Midbrain (tissue), 1 donor: ENCODE measurements at places on chromosomes 3 and 15.

- no peak for DNase-seq
Observed at GRCh38 chr3:72995337-72995736, 1.3 kb upstream of the PPP4R2 start.

DNA sequence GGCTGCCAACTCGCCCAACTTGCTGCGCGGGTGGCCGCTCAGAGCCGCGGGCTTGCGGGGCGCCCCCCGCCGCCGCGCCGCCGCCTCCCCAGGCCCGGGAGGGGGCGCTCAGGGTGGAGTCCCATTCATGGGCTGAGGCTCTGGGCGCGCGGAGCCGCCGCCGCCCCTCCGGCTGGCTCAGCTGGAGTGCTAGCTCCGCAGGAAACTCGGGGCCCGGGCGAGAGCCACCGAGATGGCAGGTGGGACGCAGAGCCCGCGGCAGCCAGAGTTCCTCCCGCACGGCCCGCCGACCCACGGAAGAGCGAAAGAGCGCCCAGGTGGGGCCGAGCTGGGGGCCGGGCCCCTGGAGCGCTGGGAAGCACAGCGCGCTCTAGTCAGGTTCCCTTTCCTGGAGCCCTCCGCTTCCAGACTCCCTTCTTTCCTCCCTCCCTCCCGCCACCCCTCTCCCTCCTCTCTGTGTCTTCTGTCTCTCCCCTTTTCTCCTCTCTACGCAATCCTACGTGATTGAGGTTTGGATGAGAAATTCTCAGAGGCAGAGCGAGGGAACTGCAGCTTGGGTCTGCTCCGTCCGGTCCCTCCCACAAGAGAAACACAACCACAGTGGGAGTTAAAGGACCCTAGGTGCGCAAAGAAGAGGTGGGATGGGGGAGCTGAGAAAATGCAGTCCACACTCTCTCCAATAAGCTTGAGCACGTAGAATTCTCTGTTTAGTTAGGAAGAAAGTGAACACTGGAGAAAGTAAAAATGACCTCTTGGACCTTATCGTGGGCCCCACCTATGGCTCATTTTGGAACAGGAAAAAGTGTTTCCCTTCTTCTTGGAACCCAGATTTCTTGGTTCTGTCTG, 317.3 kb downstream of the FGF12 start:
- DNase-seq: no peak

- no peak for DNase-seq
Observed at GRCh38 chr3:151410891-151411559, 26.5 kb upstream of the P2RY12 start.

GRCh38 chr3:184325715-184326369, 11.4 kb downstream of the EIF4G1 start:
- no peak for DNase-seq

- no peak for DNase-seq
Observed at GRCh38 chr15:86411916-86412315, 332.2 kb downstream of the AGBL1 start.

- DNase-seq: no peak
Observed at GRCh38 chr15:77656294-77656693, 23.6 kb upstream of the LINGO1 start.

GRCh38 chr15:36858423-36858822, 241.9 kb downstream of the MEIS2 start:
- DNase-seq: no peak

DNA sequence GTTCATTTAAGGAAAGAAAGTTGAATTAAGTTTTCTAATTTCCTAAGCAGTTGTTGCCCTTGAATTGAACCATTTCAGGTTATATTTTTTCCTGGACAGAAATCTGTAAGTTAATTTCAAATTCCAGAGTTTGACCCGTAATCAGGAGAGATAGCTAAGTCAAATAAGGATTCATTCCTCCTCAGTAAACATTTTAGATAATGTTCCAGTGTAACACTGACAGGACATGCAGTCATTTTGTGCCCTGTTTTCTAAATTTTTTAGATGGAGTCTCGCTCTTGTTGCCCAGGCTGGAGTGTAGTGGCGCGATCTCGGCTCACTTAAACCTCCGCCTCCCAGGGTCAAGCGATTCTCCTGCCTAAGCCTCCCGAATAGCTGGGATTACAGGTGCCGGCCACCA, 371.7 kb downstream of the DIPK2A start:
- no peak for DNase-seq

- no peak for DNase-seq
Observed at GRCh38 chr3:164465172-164465571, 613.1 kb downstream of the SI start.

- peak; percentile 73 for DNase-seq
Observed at GRCh38 chr3:171460725-171461524, 720 bp upstream of the TNIK start.

DNA sequence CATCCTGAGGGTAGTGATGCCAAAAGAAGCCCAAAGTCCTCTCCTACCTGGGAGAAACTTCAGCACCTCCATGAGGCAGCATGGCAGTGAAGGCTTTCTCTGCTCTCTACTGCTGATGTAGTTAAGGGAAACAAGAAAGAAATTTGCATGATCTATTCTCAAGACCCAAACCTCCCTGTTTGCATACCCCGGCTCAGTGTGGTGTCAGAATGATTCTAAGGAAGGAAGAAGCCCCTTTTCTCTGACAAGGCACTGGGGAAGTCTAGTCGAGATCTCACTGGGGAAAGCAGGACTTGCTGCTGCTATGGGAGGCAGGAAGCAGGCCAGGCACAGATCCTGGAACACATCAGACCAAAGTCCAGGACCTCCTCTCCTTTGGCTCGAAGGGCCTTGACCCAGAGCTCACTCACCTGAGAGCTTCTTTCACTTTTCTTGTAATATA, 89.4 kb upstream of the ICE2 start:
- DNase-seq: no peak

DNA sequence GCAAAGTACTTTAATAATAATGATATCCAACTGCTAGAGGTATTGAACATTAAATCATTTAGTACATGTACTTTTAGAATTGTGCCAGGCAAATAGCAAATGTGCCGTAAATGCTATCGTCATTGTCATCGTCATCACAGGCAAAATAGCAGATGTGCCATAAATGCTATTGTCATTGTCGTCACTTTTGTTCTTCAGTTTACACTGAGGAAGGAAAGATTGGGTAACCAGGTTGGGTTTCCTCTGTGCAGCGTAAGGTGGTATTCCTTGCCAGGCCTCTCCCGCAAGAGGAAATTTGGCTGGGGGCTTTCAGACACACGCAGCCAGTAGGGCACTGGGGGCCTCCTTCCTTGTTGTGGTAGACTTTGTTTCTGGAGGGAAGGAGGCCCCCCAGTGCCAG, 26.4 kb downstream of the ABHD17C start:
- DNase-seq: no peak

DNA sequence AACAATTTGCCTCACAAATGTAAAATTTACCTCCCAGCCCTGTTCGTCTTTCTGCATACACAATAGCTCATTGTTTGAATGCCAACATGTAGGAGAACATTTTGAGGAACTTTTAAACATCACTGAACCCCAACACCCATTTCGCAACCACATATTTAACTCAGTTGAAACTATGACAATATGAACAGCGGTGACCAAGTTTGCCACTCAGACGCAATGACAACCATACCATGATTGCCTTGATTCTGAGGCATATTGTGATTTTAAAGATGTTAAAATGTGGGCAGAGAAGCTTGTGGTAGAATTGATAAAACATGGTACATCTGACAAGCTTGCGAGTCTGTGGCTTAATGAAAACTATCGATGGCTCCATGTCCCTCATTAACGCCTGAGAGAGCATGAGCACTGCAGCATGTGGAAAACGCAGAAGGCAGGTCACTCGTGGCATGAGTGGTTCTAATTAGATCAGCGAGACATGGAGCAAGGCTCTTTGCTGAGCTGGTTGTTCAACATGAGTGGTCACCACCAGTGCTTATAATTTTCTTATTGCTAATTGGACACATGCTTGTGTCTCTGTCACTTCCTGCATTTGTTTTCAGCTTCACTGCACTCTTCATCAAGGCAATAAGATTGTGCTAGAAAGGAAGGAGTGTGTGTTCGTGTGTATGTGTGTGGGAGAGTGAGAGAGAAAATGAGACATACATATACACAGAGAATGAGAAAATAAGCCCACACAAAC, 116.8 kb downstream of the CHST2 start:
- no peak for DNase-seq

- DNase-seq: no peak
Observed at GRCh38 chr3:60629816-60630215, 621.4 kb downstream of the FHIT start.

GRCh38 chr3:137992592-137992991, 17.4 kb upstream of the CLDN18 start:
- no peak for DNase-seq

- no peak for DNase-seq
Observed at GRCh38 chr15:43186003-43186353, 775 bp downstream of the CCNDBP1 start.

DNA sequence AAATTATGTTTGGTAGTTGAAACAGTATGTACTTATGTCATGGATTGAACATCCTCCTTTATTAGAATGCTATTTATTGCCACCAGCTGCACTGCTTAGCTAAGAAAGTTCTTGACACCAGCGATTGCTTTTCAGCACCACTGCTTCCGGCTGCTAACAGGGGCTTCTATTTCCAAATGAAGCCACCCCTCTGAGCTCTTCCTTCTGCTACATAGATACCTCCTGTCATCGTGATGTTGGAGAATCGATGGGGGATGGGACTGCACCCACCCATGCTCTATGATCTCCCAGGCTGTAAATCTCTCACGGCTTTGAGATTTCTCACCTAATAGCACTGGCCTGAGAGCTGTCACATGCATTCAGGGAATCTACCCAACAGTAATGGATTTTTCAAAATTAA, 259.2 kb downstream of the MEIS2 start:
- no peak for DNase-seq

DNA sequence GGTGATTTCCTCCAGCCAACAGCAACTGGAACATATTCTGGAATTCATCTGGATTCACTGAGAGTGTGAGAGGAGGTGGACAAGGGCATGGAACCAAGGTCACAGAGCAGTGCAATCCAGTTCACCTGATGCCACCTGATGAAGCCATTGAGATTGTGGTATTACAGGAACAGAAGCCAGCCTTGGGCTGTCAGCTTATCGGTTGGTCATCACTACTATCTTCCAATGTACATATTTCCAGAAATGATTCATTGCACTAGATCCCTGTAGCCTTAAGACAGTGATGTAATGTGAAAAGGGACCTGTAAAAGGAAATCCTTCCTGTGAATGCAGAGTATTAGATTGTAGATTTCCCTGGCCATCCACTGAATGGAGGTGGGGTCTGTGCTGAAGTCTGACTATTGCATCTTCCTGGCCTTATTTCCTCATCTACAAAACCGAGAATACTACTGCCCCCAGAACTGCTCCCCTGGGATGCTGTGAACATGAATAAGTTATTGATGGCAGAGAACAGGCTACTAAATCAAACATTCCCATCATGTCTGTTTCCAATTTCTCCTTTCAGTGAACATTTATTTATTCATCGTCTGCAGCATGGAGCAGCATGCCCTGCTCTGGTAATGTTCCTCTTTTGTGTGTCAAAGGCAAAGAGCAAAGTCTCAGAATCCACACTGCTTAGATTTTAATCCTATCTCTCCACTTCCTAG, 47.4 kb upstream of the TPM1 start:
- no peak for DNase-seq

DNA sequence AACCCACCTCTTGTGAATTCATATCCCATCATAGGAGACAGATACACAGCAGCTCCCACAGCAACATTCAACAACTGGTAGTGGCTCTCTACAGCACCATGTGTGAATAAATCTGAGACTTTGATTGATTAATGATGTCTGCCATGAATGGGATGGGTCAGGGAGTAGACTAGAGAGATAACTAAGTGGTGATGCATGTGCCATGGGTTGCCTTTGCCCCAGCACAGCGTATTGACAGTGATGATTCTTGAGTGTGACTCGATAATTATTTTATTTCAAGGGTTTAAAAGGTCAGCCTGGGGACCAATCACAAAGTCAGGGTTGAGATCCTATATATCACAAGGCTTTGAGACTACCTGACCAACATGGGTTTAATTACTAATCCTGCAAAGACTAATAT, 295.9 kb downstream of the PTPRG start:
- no peak for DNase-seq

- no peak for DNase-seq
Observed at GRCh38 chr15:70507772-70508371, 255.5 kb downstream of the UACA start.

DNA sequence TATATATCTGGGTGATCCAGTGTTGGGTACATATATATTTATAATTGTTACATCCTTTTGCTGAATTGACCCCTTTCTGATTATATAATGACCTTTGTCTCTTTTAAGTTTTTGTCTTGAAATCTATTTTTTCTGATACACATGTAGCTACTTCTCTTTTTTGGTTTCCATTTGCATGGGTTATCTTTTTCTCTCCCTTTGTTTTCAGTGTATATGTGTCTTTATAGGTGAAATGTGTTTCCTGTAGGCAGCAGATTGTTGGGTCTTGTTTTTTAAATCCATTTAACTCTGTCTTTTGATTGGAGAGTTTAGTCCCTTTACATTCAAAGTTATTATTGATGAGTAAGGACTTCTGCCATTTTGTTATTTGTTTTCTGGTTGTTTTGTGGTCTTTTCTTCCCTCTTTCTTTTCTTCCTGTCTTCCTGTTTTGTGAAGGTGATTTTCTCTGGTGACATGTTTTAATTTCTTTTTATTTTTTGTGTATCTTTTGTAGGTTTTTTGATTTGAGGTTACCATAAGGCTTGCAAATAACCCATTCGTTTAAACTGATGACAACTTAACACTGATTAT, 56.8 kb downstream of the STARD9 start:
- no peak for DNase-seq

DNA sequence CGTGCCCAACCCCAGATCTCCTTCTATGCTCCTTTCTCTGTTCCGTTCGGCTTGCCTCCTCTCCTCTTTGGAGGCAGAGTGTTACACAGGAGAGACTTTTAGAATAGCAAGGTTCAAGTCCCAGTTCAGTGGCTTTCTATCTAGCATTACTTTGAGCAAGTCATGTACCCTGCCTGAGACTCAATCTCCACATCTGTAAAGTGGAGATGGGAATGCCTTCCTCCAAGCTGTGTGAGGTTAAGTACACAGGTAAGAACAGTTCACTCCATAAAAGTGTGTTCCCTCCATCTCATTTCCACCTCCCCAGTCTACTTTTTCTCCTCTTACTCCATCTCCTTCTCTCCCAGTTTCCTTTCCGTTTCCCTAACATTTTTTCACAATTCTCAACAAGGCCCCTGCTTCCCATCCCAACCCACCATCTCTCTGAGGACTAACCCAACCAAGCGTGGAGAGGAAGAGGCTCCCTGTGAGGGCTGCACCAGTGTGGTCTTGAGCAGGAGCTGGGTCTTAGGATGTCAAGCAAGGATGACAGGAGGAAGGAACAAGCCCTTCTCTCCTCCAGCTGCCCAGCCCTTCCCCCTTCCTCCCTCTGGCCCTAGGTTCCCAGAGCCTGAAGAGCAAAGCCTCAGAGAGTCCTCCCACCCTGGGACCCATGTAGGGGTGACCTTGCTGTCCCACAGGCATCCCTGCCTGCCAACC, 6.4 kb downstream of the ATP8B4 start:
- DNase-seq: no peak

GRCh38 chr15:85473455-85473854, 93.1 kb downstream of the AKAP13 start:
- no peak for DNase-seq

- DNase-seq: no peak
Observed at GRCh38 chr15:57171426-57171825, 204.9 kb upstream of the CGNL1 start.
